ENCODE measurements at places on chromosomes 5 and 9.

- no peak for DNase-seq
Measured at GRCh38 chr5:176743868-176744583, 66.3 kb upstream of the UNC5A start.

GRCh38 chr5:142239394-142240159 lies 85.2 kb downstream of the SPRY4 start:
- DNase-seq: no peak

- DNase-seq: no peak
Measured at GRCh38 chr5:143205883-143206195, 197.6 kb downstream of the NR3C1 start.

DNA sequence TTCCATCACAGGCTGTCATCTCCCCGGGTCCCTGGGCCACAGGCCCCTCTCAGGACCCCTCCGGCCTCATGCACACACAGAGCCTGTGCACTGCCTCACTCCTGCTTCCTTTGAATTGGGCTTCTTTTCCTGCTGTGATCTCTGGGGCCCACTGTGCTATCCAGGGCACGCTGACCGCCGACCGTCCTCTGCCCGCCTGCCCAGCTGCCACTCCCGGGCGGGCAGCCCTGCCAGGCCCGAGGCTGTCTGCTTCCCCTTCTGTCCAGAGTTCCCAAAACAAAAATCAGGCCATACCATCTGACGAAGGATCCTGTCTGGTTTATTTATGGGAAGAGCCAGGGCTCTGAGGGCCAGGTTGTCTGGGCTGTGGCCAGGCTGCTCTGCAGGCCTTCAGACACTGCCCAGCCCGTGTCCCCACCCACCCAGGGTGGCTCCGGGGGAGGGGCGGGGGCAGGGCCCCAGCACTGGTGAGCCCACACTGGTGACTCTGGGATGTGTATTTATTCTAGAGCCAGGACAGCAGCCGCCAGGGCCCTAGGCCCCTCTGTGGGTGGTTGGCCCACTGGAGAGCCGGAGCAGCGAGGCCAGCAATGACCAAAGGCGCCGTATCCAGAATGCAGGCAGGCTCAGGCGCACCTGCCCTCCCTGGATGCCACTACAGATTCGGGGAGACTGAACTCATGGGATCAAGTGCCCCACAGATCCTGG lies 57.0 kb downstream of the ADAMTS2 start:
- DNase-seq: no peak

DNA sequence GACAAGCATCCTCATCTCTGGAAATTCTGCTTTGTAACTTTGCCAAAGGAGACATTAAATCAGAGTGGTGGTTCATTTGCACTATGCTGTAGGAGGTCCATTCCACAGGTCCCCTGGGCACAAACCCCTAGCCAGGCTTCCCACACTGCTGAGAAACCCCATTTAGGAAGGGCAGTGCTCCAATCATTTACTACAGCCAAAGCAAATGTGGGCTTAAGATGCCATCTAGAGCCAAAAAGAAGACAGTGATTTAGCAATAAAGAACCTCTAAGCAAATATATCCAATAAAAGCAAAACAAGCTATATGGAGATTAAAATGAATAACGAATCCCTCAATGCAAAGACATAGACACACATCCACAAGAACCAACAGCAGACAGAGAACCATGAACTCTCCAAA lies 129.0 kb upstream of the ALDH1B1 start:
- no peak for DNase-seq

DNA sequence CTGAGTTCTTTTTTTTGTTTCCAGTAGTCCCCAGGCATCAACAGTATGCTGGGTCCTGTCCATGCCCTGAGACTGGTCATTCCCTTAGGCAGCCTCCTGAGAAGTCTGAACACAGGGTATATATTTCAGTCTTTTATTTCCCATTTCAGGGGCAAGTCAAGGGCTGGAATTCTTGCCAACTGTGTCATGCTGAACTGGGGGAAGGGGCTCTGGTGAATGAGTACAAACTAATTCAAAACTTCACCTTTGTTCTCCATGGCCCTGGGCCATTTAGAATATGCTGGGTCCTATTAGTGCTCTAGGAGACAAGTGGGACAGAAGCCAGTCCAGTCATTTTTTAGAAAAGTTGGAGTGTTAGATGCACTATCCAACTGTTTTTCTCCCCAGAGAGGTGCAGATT lies 170.3 kb downstream of the TMC1 start:
- no peak for DNase-seq

Data from HS-27A (cell line).